Natural killer cell (primary cell): ENCODE measurements at places on chromosomes 5 and 9.
A peak's percentile ranks its signal among the peaks of the same experiment; 100 is the strongest.

- DNase-seq: no peak
These were observed 352.7 kb downstream of the EBF1 start for GRCh38 chr5:158746979-158747378.

DNA sequence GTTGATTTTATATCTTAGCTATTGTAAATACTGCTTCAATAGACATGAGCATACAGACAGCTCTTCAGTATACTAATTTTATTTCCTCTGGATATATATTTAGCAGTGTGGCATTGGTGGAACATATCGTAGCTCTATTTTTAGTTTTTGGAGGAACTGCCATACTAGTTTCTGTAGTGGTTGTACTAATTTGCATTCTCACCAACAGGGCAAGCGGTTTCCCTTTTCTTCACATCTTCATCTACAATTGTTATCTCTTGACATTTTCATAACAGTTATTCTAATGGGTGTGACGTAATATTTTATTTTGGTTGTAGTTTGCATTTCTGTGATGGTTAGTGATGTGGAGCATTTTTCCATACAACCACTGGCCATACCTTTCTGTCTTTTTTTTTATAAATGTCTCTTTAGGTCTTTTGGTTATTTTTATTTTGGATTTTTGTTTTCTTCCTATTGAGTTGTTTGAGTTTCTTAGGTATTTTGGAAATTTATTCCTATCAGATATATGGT is 32.5 kb downstream of the TAF11L14 start:
- no peak for DNase-seq

DNA sequence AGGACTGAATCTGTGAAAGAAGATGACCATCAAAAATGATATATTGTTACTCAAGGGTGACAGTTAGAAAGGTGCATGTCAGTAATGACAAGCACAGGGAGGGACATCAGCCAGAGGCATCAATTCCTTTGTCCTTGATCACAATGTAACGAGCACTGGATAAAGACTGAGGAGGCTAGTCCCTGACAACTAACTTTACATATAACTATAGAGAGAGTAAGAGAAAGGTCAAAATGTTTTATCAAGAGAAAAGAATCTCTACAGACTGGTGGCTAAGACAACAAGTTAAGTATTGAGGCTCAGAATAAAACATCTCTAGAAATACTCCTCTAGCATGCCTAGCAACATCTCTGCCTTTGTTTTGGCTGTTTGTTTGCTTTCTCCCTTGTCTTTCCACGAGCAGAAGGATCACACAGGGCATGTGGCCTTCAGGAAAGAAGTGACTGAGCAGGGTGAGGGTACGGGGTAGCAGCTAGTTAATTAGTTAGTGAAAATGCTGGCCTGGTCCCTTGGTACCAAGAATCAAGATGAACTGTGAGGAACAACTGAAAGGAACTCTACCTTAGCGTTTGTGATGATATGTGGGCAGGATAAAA is 724.1 kb upstream of the MEF2C start:
- no peak for DNase-seq

GRCh38 chr5:146520731-146521130 is 4.7 kb upstream of the GPR151 start:
- no peak for DNase-seq

DNA sequence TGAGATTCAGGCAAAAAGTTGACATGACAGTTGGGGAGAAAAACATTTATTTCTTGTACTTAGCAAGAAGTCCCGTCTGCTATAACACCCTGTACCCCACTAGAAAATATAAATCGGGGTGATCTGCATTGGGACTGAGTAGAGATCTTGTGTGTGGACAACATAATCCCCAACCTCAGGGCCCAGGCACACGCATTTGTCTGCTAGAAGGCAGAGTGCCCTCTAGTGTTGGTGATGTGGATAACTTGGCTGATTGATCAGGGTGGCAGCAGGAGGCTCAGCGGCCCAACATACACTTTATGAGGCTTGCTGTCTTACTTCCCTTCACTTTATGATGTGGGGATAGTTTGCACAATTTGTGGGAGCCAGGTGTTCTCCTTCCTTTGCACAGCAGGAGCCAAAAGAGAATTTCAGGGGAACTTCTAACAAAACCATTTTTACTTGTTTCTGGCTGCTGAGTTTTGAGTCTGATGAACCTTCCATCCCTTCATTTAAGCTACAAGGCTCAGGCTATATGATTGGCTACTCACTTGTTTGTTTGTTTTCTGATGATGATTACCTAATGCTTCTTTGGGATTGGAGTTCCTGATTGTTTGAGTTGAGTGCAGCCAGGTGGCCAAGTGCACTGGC is 263.2 kb downstream of the DMAC1 start:
- DNase-seq: peak; percentile 49

DNA sequence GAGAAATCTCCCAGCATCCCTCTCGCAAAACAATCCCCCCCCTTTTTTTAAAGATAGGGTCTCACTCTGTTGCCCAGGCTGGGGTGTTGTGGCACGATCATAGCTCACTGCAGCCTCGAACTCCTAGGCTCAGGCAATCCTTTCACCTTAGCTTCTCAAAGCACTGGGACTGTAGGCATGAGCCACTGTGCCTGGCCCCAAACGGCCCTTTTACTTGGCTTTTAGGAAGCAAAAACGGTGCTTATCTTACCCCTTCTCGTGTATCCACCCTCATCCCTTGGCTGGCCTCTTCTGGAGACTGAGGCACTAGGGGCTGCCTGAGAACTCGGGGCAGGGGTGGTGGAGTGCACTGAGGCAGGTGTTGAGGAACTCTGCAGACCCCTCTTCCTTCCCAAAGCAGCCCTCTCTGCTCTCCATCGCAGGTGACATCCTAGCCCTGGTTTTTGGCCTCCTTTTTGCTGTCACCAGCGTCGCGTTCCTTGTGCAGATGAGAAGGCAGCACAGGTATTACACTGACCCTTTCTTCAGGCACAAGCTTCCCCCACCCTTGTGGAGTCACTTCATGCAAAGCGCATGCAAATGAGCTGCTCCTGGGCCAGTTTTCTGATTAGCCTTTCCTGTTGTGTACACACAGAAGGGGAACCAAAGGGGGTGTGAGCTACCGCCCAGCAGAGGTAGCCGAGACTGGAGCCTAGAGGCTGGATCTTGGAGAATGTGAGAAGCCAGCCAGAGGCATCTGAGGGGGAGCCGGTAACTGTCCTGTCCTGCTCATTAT is 6.8 kb downstream of the CA9 start:
- no peak for DNase-seq

DNA sequence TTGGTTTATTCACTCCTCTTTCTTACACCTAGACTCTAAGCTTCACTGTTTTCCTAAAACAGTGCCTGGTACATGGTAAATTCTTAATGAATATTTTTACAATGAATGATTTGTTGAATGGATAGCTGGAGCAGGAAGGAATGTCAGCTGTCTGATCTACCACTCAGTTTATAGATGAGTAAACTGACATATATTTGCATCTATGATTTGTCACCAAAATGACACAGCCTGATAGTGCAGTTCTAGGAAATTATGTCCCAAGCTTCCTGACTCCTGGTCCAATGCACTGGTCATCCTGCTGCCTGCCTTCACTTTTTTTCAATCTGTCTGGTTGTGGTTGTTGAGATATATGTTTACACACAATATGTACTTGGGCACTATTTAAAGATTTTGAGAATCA is 651.7 kb upstream of the WWC1 start:
- no peak for DNase-seq

GRCh38 chr5:152046361-152046760 is 121.7 kb upstream of the GLRA1 start:
- DNase-seq: no peak

- DNase-seq: no peak
These were observed 176.1 kb downstream of the PCSK1 start for GRCh38 chr5:96256795-96257470.

DNA sequence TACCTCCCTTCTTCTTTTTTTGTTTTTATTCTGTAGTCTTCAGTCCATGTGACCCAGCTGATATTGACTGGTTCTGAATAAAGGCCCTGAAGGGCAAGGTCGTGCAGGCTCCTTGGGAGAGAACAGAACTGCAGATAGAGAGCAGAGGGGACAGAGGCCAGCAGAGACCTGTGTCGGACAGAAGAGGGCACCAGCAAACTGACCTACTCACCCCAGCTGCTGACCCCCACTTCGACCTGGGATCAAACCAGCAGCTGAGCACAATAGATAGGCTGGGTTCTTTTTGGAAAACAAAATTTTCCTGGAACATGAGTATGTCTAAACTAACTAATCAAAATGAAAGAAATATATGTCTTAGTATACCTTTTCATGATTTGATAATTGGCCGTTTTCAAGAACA is 695.1 kb downstream of the NR2F1-AS1 start:
- no peak for DNase-seq

- no peak for DNase-seq
These were observed 21.1 kb upstream of the CDKN2AIPNL start for GRCh38 chr5:134432677-134433359.

GRCh38 chr5:119454171-119454570 is 1.9 kb downstream of the HSD17B4 start:
- no peak for DNase-seq

DNA sequence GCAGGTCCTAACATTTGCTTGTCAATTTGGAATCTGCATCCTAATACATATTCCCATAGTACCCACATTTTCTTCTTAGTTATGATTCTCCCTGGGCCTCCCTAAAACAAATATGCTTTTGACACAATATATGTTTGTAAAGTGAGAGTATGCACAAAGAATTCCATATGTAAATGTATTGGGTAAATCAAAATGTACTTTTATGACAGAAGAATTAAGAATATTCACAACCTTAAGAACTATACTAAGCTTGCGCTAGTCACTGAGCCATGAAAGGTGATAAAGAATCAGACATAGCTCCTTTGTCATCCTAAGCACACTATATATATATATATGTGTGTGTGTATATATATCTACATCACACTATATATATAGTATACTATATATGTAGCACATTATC is 438.5 kb downstream of the ACTL7B start:
- no peak for DNase-seq

DNA sequence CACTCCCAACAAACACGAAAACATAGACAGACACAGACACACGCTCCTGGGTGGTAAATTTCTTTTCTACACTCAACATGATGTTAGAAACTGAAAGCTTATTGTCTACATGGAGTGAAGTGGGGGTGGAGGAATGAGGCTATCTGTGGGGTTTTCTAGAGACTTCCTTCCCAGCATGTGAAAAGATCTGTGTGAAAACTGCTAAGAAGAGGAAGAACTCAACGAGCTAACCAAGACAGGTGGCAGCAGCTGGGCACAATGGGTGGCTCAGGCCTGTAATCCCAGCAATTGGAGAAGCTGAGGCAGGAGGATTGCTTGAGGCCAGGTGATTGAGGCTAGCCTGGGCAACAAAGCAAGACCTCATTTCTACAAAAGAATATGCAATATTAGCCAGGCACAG is 7.6 kb downstream of the FYB1 start:
- DNase-seq: no peak

GRCh38 chr5:174953871-174954270 is 229.5 kb downstream of the MSX2 start:
- no peak for DNase-seq

DNA sequence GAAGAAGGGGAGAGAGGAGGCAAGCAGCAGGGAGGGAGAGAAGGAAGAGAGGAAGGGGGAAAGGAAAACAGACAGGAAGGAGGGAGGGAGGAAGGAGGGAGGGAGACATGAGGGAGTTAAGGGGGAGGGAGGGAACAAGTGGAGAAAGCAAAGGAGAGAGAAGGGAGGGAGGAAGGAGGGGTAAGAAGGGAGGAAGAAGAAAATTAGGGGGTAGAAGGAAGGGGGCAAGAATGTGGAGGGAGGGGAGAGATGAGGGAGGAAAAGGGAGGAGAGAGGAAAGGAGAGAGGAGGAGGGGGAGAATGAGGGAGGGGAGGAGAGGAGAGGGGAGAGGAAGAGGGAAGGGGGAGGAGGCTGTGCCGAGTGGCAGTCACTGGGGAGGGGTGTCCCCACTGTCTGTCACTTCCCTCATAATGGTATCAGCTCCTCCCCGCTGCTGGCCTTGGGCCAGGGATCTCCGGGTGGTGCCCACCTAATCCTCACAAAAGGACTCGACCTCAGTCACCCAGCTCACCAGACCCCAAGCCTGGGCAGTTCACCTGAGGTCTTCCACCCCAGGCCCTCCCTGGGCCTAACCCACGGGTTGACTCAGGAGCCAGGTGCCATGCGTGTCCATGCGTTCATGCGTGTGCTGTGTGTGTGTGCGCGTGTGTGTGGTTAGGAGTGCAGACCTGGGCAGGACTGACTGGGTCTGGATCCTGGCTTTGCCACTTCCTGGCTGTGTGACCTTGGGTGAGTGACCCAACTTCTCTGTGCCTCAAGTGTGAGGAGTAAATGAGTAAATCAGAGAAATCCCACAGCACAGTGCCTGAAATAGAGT is 18.1 kb downstream of the C9orf50 start:
- DNase-seq: peak; percentile 45

GRCh38 chr5:123448743-123449142 is 25.5 kb upstream of the CEP120 start:
- no peak for DNase-seq
